Subcutaneous adipose tissue (tissue), 4 donors: ENCODE measurements at places on chromosomes 13 and 19. TPM values are rescaled to one million over a fixed set of nuclear protein-coding genes. Genes with fewer than 3 reads are reported as not detected.

The APOC4 gene
- total RNA-seq, result not detected

The CHERP gene
- total RNA-seq, result 9.9 TPM

The DPF1 gene
- not detected for total RNA-seq

The KIRREL2 gene
- total RNA-seq, result not detected

The SLC25A41 gene
- not detected for total RNA-seq

The FGF14 gene
- 0.17 TPM for total RNA-seq

The HPN gene
- total RNA-seq, result 3.8 TPM

The TEAD2 gene
- 13.8 TPM for total RNA-seq

The TUBB4A gene
- total RNA-seq, result not detected

The SLITRK5 gene
- total RNA-seq, result not detected

The CASP14 gene
- total RNA-seq, result not detected

The RNF225 gene
- total RNA-seq, result not detected

The KCNK6 gene
- total RNA-seq, result 3.4 TPM

The FLT3LG gene
- total RNA-seq, result 3.6 TPM

The ACP7 gene
- not detected for total RNA-seq

The KLK2 gene
- total RNA-seq, result not detected

The C13orf46 gene
- total RNA-seq, result 0.94 TPM

The CCDC9 gene
- 23.2 TPM for total RNA-seq

The SIAH3 gene
- total RNA-seq, result not detected

The EBI3 gene
- 7.5 TPM for total RNA-seq

The ZNF471 gene
- 4.2 TPM for total RNA-seq

The ZNF442 gene
- 4.0 TPM for total RNA-seq

The THOP1 gene
- total RNA-seq, result 10.4 TPM

The ZNF607 gene
- total RNA-seq, result 3.0 TPM

The LHB gene
- not detected for total RNA-seq

The NLRP5 gene
- total RNA-seq, result not detected

The ZNF223 gene
- total RNA-seq, result 5.9 TPM

The ACER1 gene
- total RNA-seq, result not detected

The ZNF677 gene
- total RNA-seq, result 11.6 TPM

The ACP5 gene
- total RNA-seq, result 85.7 TPM

The SAFB2 gene
- 45.0 TPM for total RNA-seq

The MPND gene
- total RNA-seq, result 3.8 TPM

The SYT5 gene
- total RNA-seq, result not detected

The IL11 gene
- not detected for total RNA-seq

The CACNA1A gene
- total RNA-seq, result 1.9 TPM

The GIPC3 gene
- 1.0 TPM for total RNA-seq

The ANGPTL8 gene
- 1.9 TPM for total RNA-seq

The TUBA3C gene
- not detected for total RNA-seq

The KLK13 gene
- total RNA-seq, result not detected

The LYL1 gene
- 18.1 TPM for total RNA-seq

The B3GNT8 gene
- 0.75 TPM for total RNA-seq

The GRIN3B gene
- total RNA-seq, result not detected

The STXBP2 gene
- 20.2 TPM for total RNA-seq

The NAPSA gene
- 0.85 TPM for total RNA-seq

The SSC5D gene
- 16.7 TPM for total RNA-seq

The FGF21 gene
- total RNA-seq, result not detected

The RGL3 gene
- 4.7 TPM for total RNA-seq

The ZSCAN22 gene
- 2.2 TPM for total RNA-seq

The CALR3 gene
- total RNA-seq, result not detected

The DPY19L3 gene
- total RNA-seq, result 35.7 TPM

The FREM2 gene
- total RNA-seq, result under 0.01 TPM

The ZNF723 gene
- total RNA-seq, result not detected

The PSG1 gene
- not detected for total RNA-seq

The CEACAM6 gene
- total RNA-seq, result not detected

The OLFM4 gene
- 0.22 TPM for total RNA-seq

The FPR1 gene
- 35.7 TPM for total RNA-seq

The MED4 gene
- 39.9 TPM for total RNA-seq

The IL4I1 gene
- total RNA-seq, result 9.3 TPM

The TEX101 gene
- not detected for total RNA-seq

The C19orf67 gene
- total RNA-seq, result not detected
